Endothelial cell of umbilical vein (primary cell): ENCODE measurements at places on chromosomes 7 and 10. TPM values are rescaled to one million over a fixed set of nuclear protein-coding genes. Genes with fewer than 3 reads are reported as not detected.

GSTO2 gene
- 0.84 and 0.95 TPM in 2 replicates for total RNA-seq

STAG3 gene
- total RNA-seq: 0.55 and 1.4 TPM in 2 replicates

GRCh38 chr7:115226410-115226809 lies 304.5 kb downstream of the MDFIC start:
- H3K27me3 ChIP-seq: no peaks in the 10 kb centered on the region
- no peak for DNase-seq
- no peak overlapping the region for H3K4me3 ChIP-seq

GRCh38 chr10:47323087-47323486 lies 833 bp downstream of the GDF2 start:
- DNase-seq: no peak
- H3K4me1 ChIP-seq: no peaks in the 10 kb centered on the region
- H3K27ac ChIP-seq: no peak overlapping the region
- H3K27me3 ChIP-seq: peaks cover 2% of the 10 kb centered on the region

CLCN1 gene
- not detected in 2 replicates for total RNA-seq

SPOCK2 gene
- total RNA-seq: 0.67 and 1.1 TPM in 2 replicates

- peak overlapping the region; percentile 89 for H3K27ac ChIP-seq
- H3K4me1 ChIP-seq: peaks cover 25% of the 10 kb centered on the region
- peak overlapping the region; percentile 48 for H3K4me3 ChIP-seq
- DNase-seq: peak; percentile 94
Observed at GRCh38 chr10:45001381-45002148, 842 bp downstream of the ZNF22 start.

GRCh38 chr7:106346678-106347217 lies 62.0 kb upstream of the NAMPT start:
- H3K4me1 ChIP-seq: peaks cover 25% of the 10 kb centered on the region
- no peak overlapping the region for H3K4me3 ChIP-seq
- H3K27ac ChIP-seq: peak overlapping the region; percentile 84
- DNase-seq: peak; percentile 7
- no peaks in the 10 kb centered on the region for H3K27me3 ChIP-seq

DNA sequence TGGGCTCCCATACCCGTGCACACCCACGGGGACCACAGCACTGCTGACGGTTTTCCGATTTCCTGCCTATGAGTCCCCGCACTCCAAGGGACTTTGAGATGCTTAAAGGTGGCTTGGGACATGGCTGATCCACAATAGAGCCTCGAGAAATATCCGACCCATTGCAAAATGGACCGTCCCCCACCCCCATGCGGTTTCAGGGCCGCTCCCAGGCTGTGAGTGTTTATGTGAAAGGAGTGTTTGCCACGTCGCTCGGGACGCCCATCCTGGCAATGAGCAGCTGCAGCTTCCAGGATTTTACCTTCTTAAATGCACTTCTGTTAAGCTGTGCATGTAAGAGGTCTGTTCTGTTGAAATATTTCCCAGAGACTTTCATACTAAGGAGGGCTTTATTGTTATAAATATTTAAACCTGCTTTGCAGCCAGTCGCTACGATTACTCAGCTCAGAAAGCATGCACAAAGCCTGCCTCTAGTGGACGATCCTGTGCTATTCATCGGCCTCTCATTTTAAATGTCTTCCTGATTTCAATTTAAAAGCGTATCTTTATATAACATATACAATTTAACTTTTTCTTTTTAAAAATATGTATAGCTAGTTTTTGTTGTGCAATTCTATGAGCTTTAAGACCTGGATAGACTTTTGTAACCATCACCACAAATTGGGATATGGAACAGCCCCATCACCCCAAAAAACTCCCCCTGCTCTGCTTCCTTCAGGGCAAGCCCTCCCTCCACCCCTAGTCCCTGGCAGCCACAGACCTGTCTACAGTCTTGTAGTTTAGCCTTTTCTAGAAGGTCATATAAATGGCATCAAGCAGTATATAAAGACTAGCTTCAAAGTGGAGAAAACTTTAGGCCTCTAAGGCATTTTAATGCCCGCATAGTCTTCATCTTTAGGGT lies 418.3 kb downstream of the PAXIP1 start:
- no peak overlapping the region for H3K27ac ChIP-seq
- no peaks in the 10 kb centered on the region for H3K4me1 ChIP-seq
- no peaks in the 10 kb centered on the region for H3K27me3 ChIP-seq
- no peak for DNase-seq
- H3K36me3 ChIP-seq: no peaks in the 10 kb centered on the region

DNA sequence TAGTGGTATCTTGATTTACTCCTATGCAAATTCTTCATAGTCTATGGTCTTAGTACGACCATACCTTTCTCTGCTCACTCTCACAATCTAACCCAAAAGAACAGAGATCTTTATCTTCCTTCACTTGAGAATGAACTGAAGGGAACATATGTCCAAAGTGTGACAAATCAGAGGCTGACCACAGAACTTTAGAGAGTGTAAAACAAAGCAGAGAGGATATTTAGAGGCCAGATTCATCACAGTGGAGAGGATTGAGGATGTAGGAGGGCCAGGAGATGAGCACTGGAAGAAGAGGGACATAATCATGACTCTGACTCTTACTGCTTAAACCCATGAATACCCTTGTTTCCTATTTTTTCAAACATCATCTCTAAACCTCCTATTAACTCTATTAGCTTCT lies 935.3 kb upstream of the PHF14 start:
- H3K27me3 ChIP-seq: no peaks in the 10 kb centered on the region
- H3K36me3 ChIP-seq: no peaks in the 10 kb centered on the region
- no peak overlapping the region for H3K27ac ChIP-seq
- no peaks in the 10 kb centered on the region for H3K4me1 ChIP-seq

DNA sequence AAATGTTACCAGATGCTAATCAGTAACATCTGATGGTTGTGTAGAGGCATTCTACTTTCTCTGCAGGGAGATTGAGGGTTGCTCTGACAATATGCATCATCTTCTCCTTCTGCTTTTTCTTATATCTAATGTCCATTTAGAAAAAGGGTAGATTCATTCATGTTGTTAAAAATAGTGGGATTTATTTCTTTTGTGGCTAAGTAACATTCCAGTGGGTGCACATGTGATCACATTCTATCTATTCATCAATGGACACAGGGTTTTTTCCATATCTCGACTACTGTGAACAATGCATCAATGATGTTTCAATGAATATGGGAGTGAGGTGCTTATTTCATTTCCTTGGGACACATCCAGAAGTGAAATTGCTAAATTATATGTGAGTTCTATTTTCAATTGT lies 103.9 kb downstream of the CRPPA start:
- no peaks in the 10 kb centered on the region for H3K27me3 ChIP-seq
- no peak overlapping the region for H3K4me3 ChIP-seq
- H3K4me1 ChIP-seq: peaks cover 14% of the 10 kb centered on the region
- DNase-seq: no peak
- no peak overlapping the region for H3K27ac ChIP-seq

TMEM139 gene
- not detected in 2 replicates for total RNA-seq

PNLIP gene
- not detected in 2 replicates for total RNA-seq

PRLHR gene
- total RNA-seq: not detected in 2 replicates

ITGB1 gene
- total RNA-seq: 1,125 and 1,147 TPM in 2 replicates

MTERF1 gene
- total RNA-seq: 10.2 TPM in 2 replicates

DNA sequence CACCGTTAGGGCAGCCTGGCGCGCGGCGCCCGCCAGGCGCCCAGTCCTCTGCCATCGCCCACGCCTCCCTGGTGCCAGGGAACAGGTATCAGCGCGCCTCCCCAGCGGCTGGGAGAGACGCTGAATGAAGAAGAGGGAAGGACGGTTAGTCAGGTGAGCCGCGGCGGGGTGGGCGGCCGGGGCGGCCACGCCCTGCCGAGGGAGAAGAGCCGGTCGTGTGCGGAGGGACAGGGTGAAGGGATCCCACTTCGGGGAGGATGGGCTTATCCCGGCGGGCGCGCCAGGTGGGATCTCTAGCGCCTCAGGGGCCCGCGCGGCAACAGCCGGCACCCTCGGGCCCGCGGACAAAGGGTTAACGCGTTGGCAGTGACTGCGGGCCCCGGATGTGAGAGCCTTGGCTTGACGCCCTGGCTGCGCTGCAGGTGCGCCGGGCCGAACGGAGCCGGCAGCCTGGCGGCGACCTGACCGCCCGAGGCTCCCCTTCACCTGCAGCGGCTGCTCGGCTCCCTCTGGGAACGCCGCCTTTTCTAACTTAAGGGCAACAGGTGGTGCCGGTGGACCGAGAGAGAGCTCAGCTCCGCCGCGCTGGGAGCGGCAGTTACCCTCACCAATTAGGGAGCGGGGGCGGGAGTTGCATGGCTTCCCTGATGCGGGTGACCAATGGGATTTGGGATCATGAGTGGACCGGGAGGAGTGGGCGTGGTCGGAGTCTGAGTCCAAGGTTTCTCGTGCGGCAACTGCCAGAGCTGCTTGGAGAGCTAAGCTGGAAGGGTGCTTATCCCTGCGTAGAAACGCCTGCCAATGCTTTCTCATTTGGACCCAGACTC lies at the start of gene ARL4A:
ARL4A (plus strand) TSS at position 743 of the 827 bp plus-strand sequence. CDS start 622 bp downstream, outside the sequence.
- H3K4me3 ChIP-seq: peak within 1 kb of the TSS; percentile 96
- peak within 1 kb of the TSS; percentile 88 for H3K27ac ChIP-seq
- peak; percentile 99 for DNase-seq
- H3K36me3 ChIP-seq: no peaks in the 10 kb centered on the region
- no peaks in the 10 kb centered on the region for H3K27me3 ChIP-seq
- peaks cover 16% of the 10 kb centered on the region for H3K4me1 ChIP-seq

GRCh38 chr7:92366730-92367129 lies 80.6 kb upstream of the GATAD1 start:
- no peaks in the 10 kb centered on the region for H3K4me1 ChIP-seq
- H3K4me3 ChIP-seq: no peak overlapping the region
- no peaks in the 10 kb centered on the region for H3K36me3 ChIP-seq
- DNase-seq: no peak

SAP25 gene
- total RNA-seq: 2.4 and 3.2 TPM in 2 replicates

DNA sequence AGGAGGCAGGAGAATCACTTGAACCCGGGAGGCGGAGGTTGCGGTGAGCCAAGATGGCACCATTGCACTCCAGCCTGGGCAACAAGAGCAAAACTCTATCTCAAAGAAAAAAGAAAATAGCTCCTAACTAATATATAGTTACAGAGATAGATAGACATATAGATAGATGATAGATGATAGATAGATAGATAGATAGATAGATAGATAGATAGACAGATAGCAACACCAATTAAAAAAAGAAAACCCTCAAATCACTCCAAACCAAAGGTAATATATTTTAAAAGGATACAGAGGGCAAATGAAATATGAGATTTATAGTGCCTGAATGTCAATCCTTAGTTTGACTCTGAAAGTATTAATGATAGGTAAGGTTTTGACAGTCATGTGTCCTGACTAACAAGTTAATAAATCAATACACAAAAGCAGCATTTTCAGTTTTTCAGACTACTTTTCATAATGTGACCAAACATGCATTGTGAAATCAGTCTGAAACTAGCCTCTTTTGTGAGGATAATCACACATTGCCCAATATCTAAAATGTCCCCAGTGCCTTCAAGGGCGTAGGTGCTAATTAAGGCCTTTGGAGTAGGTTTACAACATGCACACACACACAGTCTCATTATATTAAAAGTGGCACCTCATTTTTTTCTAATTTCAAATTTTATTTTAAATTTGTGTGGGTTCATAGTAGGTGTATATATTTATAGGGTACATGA lies 61.2 kb downstream of the BPGM start:
- no peaks in the 10 kb centered on the region for H3K27me3 ChIP-seq
- no peak for DNase-seq
- no peak overlapping the region for H3K27ac ChIP-seq

DNA sequence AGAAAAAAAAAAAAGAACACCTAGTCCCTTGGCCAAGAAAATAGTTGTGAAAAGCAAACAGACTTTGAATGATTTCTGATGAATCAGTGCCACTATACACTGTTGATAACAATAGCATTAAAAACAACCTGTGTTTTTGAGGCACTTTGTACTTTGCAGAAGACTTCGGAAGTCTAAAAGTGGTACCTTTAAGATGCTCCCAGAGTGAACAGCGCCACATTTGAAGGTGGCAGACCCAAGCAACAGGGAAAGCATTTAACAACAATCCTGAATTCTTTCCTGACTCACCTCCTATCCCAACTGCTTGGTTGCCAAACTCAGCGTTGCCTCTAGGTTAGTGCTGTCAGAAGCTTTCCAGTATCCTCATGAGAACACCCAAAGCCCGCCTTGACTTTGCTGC lies 102.5 kb upstream of the CCDC6 start:
- no peaks in the 10 kb centered on the region for H3K27me3 ChIP-seq
- H3K27ac ChIP-seq: no peak overlapping the region
- DNase-seq: no peak

GRCh38 chr10:13839430-13839990 lies 252.7 kb downstream of the PRPF18 start:
- H3K4me1 ChIP-seq: peaks cover 51% of the 10 kb centered on the region
- H3K4me3 ChIP-seq: no peak overlapping the region
- no peaks in the 10 kb centered on the region for H3K27me3 ChIP-seq
- no peaks in the 10 kb centered on the region for H3K36me3 ChIP-seq
- DNase-seq: peak; percentile 68

- H3K4me1 ChIP-seq: no peaks in the 10 kb centered on the region
- H3K4me3 ChIP-seq: no peak overlapping the region
- DNase-seq: no peak
- no peaks in the 10 kb centered on the region for H3K36me3 ChIP-seq
- H3K27me3 ChIP-seq: no peaks in the 10 kb centered on the region
Observed at GRCh38 chr7:53835301-53835700, 706.9 kb upstream of the VSTM2A start.

DNA sequence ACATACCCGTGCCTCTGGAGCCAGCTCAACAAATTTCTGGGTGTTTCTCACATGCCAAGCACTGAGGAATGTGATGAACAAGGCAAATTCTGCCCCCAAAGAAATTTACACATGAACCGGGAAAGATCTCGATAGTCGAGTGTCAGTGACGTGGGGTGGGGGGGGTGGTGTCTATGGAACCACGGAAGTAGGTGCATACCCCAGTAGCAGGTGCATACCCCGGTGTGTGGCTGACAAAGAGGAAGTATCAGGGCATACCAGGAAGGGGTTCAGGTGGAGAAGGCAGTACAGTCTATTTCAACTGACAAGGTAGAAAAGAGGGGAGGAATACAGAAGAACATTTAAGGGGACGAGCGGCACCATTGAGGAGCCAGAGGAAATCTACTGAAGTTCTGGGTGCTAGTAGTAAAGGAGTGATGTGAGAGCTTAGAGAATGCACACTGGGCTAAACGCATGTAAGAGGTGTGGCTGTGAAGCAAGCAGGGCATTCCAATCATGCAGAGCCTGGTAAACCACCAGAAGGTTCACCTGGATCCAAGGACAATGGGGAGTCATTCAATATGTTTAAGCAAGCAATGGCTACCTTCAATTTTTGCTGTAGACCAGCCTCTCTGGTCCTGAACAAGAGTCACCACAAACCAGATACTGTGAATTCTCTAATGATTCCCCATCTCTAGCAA lies 6.2 kb downstream of the CCDC6 start:
- no peak overlapping the region for H3K27ac ChIP-seq
- H3K4me1 ChIP-seq: peaks cover 9% of the 10 kb centered on the region
- no peak for DNase-seq
- no peaks in the 10 kb centered on the region for H3K36me3 ChIP-seq
- no peak overlapping the region for H3K4me3 ChIP-seq
- no peaks in the 10 kb centered on the region for H3K27me3 ChIP-seq

TACR2 gene
- not detected in 2 replicates for total RNA-seq
